ENCODE measurements at places on chromosomes 5 and 9. TPM values are rescaled to one million over a fixed set of nuclear protein-coding genes. Genes with fewer than 3 reads are reported as not detected.

MRNIP gene
- total RNA-seq: 6.6 TPM

RANBP17 gene
- 13.6 TPM for total RNA-seq

GRXCR2 gene
- total RNA-seq: not detected

GFRA3 gene
- total RNA-seq: not detected

FOXD4L5 gene
- total RNA-seq: not detected

PCDHB16 gene
- total RNA-seq: under 0.01 TPM

CD72 gene
- 0.66 TPM for total RNA-seq

Data from placental pericyte (primary cell).